ENCODE measurements at places on chromosomes 12 and 14.

DNA sequence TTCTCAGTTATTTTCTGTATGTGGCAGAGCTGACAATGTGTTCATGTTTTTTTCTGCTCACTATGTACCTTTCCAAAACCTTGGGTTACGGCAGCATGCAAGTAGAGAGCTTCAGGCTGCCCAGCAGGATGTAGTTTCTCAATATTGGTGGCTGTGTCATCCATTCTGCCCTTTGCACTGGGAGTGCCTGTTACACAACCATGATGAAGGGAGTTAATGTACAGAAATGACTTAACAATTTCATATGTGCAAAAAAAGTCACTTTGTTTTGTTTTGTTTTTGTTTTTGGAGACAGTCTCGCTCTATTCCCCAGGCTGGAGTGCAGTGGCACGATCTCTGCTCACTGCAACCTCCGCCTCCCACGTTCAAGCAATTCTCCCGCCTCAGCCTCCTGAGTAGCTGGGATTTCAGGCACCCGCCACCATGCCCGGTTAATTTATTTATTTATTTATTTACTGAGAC lies 6.1 kb upstream of the CNIH1 start:
- DNase-seq = no peak

DNA sequence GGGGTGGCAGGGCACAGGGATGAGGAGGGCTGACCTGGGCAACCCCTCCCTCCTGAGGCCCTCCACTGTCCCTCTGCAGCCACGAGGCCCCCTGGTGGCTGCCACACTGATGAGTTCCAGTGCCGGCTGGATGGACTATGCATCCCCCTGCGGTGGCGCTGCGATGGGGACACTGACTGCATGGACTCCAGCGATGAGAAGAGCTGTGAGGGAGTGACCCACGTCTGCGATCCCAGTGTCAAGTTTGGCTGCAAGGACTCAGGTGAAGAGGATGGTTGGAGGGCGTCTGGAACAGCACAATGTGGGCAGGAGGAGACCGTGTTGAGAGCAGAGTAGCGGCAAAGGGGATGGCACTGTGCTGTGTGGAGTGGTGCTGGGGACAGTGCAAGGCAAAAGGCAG lies 25.7 kb upstream of the LRP1-AS start:
- no peak for DNase-seq

- DNase-seq = peak; percentile 4
These were observed 75.2 kb upstream of the RPH3A start for GRCh38 chr12:112716099-112717093.

DNA sequence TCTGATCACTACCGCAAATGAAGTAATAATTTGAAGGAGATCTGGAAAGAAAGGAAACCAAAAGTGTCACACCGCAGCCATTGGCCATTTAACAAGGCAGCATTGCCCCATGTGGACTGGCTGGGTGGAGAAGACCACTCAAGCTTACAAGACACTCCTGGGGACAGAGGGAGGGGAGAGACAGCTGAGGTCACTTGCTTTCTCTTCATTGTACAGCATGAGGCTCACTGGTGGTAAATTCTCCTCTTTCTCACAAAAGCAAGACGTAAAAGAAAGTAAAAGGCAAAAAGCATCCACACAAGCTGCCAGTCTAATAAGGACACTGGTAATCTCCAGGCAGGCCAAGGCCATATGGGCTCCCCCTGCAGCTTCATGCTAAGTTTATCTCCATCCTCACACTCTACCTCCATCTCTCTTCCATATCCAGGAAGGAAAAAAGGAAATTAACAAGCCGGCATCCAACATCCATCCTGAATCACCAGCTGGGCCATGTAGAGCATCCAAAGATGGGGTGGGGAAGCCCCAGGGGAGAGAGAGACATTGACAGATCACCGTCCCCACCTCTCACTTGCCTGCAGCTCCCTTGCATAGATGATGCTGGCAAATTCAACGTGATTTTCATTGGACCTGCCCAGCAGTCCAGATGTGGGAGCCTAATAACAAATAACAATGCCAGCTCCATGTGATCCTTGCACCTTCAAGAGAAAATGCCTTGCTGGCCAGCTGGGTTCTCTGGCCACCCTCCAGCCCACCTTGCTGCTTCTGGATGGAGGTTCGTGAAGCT lies 100.6 kb downstream of the DPF3 start:
- DNase-seq = no peak

GRCh38 chr12:1830981-1831963 lies 10.9 kb downstream of the LRTM2 start:
- no peak for DNase-seq

Data from NCI-H774 (cell line).